ENCODE measurements at places on chromosomes 2 and 18.

GRCh38 chr2:17355608-17356329, 162.5 kb downstream of the RAD51AP2 start:
- no peak overlapping the region for H3K4me3 ChIP-seq
- H3K4me1 ChIP-seq: no peaks in the 10 kb centered on the region
- H3K36me3 ChIP-seq: no peaks in the 10 kb centered on the region

GRCh38 chr2:216560838-216561270, 62.2 kb downstream of the RPL37A start:
- no peaks in the 10 kb centered on the region for H3K36me3 ChIP-seq
- no peak overlapping the region for H3K4me3 ChIP-seq
- DNase-seq: no peak

DNA sequence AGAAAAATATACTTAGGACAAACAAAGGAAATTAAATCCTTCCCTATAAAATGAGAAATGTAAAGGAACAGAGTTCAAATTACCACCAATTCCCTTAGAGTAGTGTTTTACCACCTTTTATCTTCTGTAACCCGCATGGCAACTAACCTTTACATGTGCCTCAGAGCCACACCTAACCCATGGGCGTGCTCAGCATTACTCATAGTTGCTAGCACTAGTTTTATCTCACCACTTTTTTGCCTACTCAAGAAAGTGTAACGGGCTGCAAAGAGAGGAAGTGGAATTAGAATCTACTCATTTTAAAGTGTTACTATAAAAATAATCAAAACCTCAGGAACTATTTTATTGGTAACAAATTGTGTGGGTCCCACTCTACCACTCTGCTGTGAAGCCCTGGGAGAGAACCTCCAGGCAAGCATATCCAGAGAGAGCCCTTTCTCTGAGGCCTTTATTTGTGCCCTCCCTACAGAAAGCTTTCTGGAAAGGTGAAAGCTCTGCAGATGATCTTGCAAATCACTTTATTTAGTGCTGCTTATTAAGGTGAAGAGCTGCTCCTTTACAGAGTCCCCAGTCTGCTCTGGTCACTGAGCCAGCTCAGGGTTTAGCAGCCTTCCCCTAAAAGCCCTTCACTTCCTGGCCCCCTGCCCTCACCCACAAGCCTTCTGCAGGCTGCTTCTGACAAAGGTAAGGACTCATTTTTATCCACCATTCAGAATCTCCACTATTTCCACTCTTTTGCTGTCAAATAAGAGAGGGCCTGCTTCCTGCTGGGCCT, 98.8 kb downstream of the TRABD2A start:
- H3K4me1 ChIP-seq: no peaks in the 10 kb centered on the region
- no peaks in the 10 kb centered on the region for H3K27me3 ChIP-seq
- peak; percentile 42 for DNase-seq

DNA sequence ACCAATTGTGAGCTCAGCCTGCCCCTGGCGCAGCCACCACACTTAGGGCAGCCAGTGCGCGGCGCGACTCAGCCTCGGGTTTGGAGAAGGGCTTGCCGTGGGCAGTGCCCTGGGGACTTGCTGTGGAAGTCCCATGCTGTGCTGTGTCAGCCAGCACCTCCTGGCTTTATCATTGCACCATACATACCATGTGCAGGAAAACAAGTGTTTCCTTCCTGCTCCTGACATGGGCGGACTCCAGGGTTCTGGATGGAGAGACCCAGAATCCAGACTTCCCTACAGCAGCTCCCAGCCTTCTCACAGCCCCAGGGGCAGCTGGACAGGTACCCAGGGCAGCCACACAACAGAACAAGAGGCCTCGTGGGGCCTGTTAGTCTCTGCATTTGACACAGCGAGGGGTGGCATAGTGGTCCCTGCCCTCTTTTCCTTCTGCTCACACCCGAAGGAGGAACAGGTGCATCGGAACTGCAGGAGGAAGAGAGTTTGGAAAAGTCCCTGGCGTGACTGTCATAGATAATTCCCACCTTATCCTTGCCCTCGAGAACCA, 54.2 kb downstream of the SDC1 start:
- H3K4me3 ChIP-seq: no peak overlapping the region
- DNase-seq: no peak
- peaks cover 10% of the 10 kb centered on the region for H3K4me1 ChIP-seq
- H3K27ac ChIP-seq: no peak overlapping the region

DNA sequence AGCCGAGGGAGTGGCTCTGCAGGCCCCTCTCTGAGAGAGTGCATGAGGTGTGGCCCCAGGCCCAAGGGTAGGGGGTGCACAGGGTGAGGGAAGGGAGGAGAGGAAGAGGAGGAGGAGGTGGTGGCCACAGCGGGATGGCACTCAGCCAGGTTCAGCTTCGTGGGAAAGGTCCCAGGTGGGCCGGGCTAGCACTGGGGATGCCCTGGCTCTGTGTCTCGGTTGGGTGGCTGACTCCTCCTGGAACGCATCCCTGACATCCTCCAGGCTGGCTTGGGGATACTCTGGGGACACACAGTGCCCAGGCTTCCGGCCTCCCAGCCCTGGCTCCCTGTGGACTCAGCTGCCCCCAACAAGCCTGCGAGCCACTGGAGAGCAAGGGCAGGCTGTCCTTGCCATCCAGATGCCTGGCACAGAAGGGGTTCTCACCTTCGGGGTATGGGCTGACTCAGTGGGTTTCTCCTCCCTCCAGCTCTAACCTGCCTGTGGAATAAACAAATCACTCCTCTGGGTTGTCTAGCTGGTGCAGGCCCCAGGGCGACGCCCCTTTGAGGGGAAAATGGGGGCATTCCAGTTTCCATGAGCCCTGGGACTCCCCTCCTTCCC, 582 bp upstream of the ZAP70 start:
- H3K4me3 ChIP-seq: no peak overlapping the region
- no peaks in the 10 kb centered on the region for H3K4me1 ChIP-seq
- H3K27ac ChIP-seq: no peak overlapping the region
- no peak for DNase-seq
- H3K36me3 ChIP-seq: no peaks in the 10 kb centered on the region
- H3K27me3 ChIP-seq: no peaks in the 10 kb centered on the region

DNA sequence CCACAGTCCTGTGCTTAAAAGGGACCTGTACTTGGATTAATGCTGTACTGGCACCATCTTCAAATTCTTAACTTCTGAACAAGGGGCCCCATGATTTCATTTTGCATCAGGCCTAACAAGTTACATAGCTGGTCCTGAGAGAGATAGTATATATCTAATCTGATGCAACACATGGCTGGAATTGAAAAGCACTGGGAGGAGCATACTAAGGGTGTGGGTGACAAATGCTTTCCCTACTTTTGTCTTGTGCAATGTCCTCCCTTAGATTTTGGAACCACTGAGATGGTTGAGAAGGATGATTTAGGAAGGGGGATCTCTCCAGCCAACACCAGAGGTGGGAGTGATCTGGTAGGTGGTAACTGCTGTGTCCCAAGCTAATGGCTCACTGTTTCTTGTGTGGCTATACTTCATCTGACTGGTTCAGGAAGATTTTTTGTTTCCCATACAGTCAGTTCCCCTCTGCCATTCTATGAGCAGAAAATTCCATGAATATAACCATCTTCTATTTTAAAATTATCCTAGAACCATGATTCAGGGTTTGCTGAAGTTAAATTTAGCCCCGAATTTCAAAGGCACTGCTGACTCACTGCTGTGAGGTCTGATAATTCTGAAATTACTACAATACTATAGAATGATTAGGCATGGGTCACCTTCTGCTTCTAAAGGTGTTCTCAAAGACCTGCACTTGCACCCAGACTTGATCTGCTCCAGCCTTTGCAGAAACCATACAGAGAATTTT, 108.3 kb upstream of the NCKAP5 start:
- no peak overlapping the region for H3K27ac ChIP-seq
- DNase-seq: no peak
- H3K36me3 ChIP-seq: no peaks in the 10 kb centered on the region
- H3K4me1 ChIP-seq: peaks cover 14% of the 10 kb centered on the region
- H3K27me3 ChIP-seq: no peaks in the 10 kb centered on the region

DNA sequence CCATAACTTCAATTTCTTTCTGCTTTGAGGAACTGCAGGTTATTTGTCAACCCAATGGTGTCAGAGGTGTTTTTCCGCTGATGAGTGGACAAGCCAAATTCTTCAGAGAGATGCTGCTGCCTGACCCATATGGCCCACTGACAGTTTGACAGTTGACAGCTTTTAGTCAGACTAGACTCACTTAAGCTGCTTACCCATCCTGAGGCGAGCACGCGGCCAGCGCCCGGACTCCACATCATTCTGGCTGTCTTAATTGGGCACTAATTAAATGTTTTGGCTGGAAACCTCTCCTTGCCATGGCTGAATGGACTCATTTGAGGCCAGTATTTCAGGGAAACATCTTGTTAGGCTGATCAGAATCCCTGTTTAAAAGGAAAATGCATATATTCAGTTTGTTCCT, 316.1 kb upstream of the FANCL start:
- H3K27me3 ChIP-seq: no peaks in the 10 kb centered on the region
- no peak overlapping the region for H3K4me3 ChIP-seq
- H3K4me1 ChIP-seq: no peaks in the 10 kb centered on the region
- no peaks in the 10 kb centered on the region for H3K36me3 ChIP-seq
- no peak for DNase-seq

DNA sequence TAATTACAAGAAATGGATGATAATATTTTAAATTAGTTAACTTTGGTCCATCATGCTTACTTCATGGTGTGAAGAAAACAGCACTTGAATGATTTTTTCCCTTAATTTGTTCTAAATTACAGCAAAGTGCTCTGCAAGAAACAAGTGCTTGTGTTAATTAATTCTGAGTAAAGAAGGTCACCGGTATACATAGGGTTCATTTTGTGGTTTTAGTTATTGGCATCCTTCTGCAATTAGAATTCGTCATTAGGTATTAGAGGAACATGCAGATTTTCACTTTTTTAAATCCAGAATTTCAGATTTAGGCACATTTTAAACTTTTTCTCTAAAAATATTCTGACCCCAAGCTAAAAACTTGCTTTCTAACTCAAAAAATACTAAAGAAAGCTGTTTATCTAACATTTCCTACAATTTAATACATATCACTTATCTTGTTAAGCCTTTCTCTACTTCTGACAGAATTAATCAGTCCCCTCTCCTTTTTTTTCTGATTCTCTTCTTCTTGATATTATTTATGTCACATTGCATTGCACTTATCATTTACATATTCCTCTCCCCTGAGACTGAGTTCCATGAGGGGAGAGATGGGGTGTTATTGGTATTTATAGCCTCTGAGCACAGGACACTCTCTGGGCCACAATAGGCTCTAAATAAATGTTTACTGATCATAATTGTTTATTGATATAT, 129.2 kb downstream of the PLA2R1 start:
- H3K27me3 ChIP-seq: no peaks in the 10 kb centered on the region
- no peaks in the 10 kb centered on the region for H3K36me3 ChIP-seq
- H3K27ac ChIP-seq: no peak overlapping the region
- no peak overlapping the region for H3K4me3 ChIP-seq
- no peak for DNase-seq
- no peaks in the 10 kb centered on the region for H3K4me1 ChIP-seq

DNA sequence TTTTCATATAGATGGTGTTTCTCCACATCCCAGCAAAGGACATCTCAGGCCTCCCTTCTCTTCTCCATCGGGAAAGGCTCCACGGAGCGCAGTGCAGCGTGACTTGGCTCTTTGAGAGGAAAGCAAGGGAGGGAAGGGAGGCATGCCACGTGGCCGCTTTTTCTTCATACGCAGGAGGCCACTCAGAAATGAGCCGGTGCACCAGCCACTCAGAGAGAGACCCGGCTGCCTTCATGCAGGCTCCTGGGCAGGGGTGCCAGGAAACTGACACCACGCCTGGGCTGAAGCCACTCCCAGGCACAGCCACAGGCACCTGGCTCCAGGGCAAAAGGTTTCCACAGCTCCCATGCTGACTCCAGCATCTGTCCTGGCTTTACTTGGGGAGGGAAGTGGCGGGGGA, 11.1 kb upstream of the LOXHD1 start:
- H3K4me1 ChIP-seq: no peaks in the 10 kb centered on the region
- no peak overlapping the region for H3K27ac ChIP-seq
- no peak for DNase-seq
- H3K36me3 ChIP-seq: no peaks in the 10 kb centered on the region
- H3K27me3 ChIP-seq: no peaks in the 10 kb centered on the region
- no peak overlapping the region for H3K4me3 ChIP-seq

DNA sequence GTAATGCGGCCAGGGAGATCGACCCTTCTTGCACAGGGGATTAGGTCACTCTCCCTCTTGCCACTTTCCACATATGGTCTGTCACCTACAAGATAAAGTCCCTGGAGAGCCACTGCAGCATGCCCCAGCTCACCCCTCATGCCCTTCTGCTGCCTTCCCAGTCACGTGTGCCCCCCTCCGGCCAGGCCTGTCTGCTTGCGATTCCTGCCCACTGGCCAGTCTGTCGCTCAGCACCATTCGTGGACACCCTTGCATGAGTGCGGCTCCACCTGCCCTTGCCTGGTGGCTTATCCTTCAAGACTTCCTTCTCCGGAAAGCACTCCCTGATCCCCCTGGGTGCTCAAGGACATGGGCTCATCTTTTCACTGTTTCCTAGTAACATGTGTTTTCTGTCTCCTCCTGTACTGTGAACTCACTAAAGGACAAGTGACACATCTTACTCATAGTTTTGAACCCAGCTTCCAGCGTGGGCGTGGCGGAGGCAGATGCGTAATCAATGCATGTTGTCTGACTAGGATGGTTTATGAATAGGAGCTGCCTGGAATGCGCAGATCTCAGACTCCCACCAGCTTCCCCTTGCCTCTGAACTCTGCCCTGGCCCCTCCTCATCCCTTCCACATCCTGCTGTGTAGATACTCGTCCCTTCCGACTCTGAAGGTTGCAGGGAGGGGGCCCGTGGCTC, 7.8 kb upstream of the NT5DC4 start:
- H3K4me1 ChIP-seq: no peaks in the 10 kb centered on the region
- H3K27me3 ChIP-seq: no peaks in the 10 kb centered on the region
- no peak overlapping the region for H3K27ac ChIP-seq
- H3K36me3 ChIP-seq: no peaks in the 10 kb centered on the region

DNA sequence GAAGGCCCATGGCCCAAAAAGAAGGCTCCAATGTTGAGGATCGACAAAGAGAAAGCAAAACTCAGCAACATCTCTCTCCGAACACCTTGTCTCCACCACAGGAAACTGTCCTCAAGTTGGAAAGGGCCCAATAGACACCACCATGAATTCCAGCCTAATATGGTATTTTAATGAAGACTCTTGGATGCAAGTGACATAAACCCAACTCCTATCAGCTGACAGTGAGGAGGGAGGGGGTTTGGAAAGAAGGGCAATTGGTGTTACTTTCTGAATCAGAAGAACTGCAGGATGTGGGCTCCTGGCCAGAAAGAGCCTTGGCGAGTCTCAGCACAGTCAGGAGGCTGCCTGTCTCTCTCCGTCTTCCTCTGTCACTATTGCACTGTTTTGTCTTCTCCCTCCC, 40.3 kb upstream of the SIGLEC15 start:
- H3K4me1 ChIP-seq: peaks cover 10% of the 10 kb centered on the region
- no peak for DNase-seq
- no peaks in the 10 kb centered on the region for H3K27me3 ChIP-seq
- H3K4me3 ChIP-seq: no peak overlapping the region

- peaks cover 45% of the 10 kb centered on the region for H3K4me1 ChIP-seq
- H3K27me3 ChIP-seq: peaks cover 95% of the 10 kb centered on the region
- no peak overlapping the region for H3K4me3 ChIP-seq
- H3K27ac ChIP-seq: no peak overlapping the region
Observed at GRCh38 chr2:63052411-63053080, 1.9 kb downstream of the OTX1 start.
